Heart left ventricle (tissue), 16 donors: ENCODE measurements at places on chromosomes 2 and 18. TPM values are rescaled to one million over a fixed set of nuclear protein-coding genes. Genes with fewer than 3 reads are reported as not detected.

SLC16A14 gene
- 3.1 TPM for total RNA-seq

UBR3 gene
- total RNA-seq, result 107 TPM

CD8B gene
- not detected for total RNA-seq

RAMP1 gene
- 201 TPM for total RNA-seq

MOGAT1 gene
- total RNA-seq, result not detected

DNA sequence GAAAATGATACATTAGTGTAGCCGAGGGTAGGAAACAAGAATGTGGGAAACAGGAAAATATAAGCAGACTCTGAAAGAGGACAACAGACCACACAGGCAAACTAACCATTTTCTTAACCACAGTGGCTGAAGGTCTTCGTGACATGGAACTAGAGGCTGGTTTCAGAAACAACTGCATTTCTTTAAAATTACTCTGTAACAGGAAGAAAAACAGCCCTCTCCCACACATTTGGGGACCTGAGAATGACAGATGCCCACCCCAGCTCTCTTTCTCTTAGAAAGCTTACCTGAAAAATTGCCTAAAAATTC, 13.8 kb upstream of the SLC25A52 start:
- no peak for DNase-seq

GRCh38 chr2:23412556-23413155, 27.7 kb downstream of the KLHL29 start:
- DNase-seq, result no peak

- DNase-seq, result no peak
Measured at GRCh38 chr2:148971547-148971946, 67.0 kb upstream of the LYPD6B start.

DNA sequence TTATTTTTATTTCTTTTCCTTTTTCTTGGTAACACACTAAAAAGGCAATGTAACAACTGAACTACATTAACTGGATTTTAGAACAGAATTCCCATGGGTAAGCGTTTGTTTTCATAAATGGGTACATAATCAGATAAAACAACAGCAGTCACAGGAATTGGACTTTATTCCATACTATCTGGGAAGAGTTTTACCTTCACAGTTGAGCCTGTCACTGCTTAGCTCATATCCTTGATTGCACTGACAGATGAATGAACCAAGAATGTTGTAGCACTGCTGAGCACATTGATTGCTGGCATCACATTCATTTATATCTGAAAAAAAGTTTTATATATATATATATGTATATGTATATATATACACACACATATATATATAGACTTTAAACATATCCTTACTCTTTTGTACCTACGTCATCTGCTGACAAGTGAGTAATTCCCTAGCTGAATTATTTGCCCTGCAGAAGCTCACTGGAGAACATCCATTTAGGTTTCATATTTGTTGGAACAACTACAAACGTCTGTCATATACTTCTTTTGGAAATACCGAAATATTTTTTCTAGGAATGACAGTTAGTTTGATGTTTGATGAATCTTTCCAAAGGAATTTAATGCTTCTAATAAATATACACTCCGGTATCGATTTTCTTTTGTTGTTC, 47.0 kb downstream of the EFEMP1 start:
- DNase-seq, result no peak

GRCh38 chr18:25174324-25174723, 177.6 kb downstream of the ZNF521 start:
- DNase-seq, result no peak

GRCh38 chr2:124213977-124214587, 189.0 kb downstream of the CNTNAP5 start:
- no peak for DNase-seq

- DNase-seq, result no peak
Measured at GRCh38 chr2:145538661-145539350, 1018.9 kb upstream of the ZEB2 start.

DNA sequence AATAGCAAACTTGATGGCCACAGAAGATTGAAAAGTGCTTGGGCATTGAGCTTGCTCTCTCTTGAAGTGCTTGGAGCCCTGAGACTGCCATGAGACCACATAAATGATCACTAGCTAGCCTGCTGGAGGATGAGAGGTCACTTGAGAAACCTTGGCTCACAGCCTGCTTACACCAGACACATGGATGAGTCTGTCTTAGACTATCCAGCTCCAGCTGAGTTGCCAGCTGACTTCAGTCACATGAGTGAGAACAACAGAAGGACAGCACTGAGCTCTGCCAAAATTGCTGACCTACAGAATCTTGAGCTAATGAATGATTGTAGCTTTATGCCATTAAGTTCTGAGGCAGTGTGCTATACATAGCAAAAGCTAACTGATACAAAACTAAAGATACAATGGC, 18.1 kb downstream of the NABP1 start:
- peak; percentile 74 for DNase-seq

GRCh38 chr18:36706134-36706881, 122.5 kb downstream of the TPGS2 start:
- DNase-seq, result no peak

DNA sequence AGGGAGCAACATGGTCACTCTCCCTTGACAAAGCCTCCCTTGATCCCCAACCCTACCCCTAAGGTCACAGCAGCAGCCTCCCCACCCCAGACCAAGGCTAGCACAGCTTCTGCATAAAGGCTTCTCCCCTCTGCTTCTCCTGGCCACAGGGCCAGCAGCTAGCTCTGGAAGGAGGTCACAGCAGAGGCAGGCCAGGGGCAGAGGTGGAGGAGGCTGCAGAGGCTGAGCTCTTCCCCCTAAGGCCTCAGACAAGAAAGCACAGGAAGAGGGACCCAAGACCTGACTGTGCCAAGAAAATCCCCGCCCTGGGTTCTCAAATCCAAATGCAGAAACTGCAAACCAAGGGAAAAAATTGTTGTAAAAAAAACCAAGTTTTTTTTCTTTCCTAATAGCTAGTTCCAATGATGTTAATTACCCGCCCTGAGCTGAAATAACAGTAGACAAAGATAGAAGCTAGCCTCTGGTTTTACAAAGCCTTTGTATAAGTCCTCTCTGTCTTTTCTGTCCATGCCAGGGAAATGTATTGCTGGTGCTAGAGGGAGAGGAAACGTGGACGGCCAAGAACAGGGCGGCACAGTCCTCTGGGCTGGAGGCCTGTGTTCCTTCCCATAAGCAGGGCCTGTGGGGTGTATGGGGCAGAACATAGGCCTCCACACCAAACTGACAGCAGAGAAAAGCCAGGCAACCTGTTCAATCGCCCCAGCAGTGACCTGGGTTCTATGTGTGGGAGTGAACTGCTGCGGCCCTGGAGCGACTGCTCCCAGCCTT, 79.5 kb downstream of the POLR1A start:
- no peak for DNase-seq

DNA sequence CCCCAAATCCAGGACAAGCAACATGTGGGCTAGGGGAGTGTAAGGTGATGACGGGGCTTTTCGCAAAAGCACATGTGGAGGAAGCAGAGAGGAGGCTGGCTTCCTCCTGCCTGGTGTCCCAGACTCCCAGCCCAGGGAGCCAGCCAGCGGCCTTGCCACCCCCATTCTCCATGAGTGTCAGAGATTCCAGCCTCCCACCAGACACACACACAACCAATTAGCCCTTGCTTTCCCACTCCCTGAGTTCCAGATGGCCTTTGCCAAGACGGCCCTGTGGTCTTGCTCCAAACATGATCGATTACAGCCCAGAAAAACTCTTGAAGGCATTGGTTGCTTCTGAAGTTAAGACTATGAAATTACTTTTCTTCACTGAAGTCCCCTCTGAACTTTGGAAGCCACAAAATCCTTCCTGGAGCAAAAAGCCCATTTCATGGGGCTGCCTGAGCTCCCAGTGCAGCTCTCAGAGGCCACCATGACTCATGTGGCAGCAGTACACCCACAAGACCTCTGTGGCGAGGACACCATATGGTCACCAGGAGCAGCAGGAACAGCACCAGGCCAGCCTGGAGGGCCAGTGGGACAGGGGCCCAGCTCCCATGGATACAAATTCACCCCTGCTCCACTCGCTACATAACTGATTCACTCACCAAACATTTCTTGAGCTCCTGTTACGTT, 69.1 kb upstream of the PID1 start:
- no peak for DNase-seq

DNA sequence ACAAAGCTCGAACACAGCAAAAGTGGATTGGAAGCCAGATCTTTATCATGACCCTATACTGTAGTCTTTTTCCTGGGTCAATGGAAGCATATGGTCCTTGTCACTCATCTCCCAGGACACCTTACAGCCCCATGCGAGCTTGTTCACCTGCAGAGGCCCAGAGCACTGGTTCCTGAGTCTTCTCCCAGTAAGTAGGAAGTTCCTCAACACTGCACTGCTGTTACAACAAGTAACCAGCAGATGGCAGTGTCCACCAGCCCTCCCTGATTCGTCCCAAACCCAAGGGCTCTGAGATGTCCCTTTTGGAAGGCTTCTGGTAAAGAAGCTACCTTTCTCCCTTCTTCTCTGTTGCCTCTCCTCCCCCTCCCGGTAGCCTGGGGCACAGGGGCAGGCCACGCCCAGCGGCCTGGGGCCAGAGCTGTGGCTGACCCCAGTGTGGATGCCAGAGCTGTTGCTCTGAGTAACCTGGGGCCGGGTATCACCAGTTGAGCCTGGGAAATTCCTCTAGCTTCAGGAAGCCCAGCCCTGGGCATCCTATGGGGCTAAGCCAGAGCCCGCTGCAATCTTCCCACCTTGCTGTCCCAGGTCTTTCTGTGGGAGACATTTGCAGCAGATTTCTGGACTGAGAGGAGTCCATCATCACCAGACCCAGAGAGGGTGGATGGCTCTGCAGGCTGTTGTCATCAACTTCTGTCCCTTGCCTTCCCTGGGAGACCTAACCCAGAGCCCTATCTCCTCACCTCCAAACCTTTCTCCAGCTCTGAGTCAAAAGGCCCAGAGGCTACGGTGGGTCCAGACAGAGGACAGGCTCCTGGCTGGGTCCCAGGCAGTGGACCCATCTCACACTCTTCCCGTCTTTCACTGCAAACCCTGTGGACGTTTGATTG, 5.3 kb upstream of the GDF7 start:
- no peak for DNase-seq

DNA sequence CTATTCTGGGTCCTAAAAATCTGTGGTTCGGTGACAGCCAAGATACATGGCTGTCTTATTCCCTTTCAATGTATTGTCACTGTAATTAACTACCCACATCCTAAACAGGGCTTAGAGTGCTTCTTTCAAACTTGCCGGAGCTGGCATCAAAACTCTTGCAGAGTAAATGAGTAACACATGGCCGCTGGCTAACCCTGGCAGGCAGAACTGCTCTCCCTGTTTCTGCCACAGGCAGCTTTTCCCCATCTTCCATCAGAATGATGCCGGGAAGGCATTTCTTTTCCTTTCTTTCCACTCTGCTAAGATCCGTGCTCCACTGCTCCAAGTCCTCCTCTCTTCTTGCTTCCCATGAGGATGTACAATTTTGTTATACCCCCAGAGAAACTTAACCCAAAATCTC, 54.8 kb upstream of the PTPRM start:
- DNase-seq, result no peak

GRCh38 chr2:225995796-225996461, 596.4 kb downstream of the NYAP2 start:
- peak; percentile 32 for DNase-seq

- DNase-seq, result no peak
Measured at GRCh38 chr2:149739883-149740265, 152.3 kb upstream of the MMADHC start.

DNA sequence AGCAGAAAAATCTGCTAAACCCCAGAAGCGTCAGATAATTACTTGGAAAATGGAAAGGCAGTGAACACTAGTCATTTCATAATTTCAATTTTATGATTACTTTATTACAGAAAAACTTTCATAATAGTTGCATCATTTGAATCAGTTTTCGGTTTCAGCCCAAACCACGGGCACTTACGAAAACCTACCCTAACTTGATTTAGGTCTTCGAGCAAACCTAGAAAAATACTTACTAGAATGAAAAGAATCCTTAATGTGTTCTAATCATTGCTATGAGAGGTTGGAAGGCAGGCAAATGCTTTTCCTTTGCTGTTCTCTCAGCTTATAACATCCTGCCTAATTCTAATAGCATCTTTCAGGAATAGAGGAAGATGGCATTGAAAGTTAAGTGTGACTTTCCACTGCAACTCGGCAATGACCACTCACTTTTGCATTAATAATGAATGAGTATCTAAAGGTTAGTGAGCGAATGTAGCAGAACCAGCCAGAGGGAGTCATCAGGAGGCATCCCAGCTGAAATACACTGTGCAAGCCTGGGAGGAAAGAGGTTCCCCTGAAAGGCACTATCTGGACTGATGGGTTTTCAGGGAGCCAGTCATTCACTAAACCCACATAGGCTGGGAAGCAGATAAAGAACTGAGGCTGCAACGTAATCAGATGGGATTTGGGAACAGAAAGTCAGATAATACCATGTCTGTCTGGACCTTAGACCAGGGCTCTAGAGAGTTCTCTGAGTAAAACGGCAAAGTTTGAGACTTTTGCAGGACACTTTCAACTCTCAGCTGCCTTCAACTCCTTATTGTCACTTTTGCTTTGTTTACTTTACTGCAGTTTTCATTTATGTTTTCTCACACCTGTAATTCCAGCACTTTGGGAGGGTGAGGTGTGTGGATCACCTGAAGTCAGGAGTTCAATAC, 520.8 kb downstream of the RNF144A start:
- no peak for DNase-seq

DNA sequence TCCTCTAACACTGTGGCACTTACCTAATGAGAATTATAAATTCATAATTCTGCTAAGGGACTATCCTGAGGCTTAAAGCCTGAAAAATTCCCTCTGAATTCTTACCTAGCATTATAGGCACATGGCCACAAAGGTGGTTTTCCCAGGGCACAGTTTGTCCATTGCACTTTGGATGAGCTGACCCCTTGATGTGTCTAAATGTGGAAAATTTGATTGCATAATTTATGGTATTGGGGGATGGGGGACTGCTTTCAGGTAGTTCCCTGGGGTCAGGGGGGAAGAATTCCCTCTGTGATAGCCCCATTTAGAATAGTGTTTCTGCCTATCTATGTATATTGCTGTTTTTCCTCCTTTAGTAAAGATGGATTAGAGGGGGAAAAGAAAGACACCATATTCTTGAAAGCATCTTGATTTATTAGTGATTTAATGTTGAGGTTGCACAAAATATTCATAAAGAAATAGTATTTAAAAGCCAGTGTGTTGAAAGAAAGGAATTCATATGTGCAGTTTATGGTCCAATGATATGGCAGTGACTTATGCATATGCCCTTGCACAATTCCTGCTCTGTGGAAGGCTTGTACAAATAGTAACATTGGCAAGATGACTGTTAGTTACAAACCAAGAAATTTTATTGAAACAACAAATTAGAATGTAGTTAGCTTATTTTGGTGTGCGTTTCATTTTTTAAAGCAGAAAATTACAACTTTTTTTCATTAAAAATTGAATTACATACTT, 8.7 kb upstream of the HTR2B start:
- no peak for DNase-seq

DNA sequence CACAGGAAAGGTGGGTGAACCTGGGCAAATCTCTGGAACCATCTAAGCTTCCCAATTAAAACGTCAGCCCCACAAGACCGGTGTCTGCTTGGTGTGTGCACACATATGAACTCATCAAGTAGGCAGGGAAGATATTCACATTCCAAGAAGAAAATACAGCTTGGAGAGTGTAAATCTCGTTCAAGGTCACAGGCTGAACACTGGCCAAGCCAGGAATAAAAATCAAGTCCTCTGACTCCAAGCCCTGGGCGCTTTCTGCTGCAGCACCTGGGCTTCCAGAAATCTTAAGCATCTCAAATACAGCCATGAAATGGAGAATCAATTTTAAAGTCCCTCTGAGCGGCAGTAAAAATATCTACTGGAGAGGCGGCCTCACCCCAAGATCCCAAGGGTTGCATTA, 150.9 kb downstream of the TWIST2 start:
- DNase-seq, result no peak

GRCh38 chr2:82391386-82391785, 2067.7 kb downstream of the SUCLG1 start:
- no peak for DNase-seq
